ENCODE measurements at places on chromosomes 16 and 17.

- no peak for DNase-seq
These were observed 1.6 kb downstream of the IL21R start for GRCh38 chr16:27403601-27403992.

GRCh38 chr17:63931981-63932561 lies at the start of gene CD79B:
Gene CD79B (minus strand): TSS chr17:63932331. CDS start chr17:63932261, 70 bp downstream.
- DNase-seq, result no peak

GRCh38 chr16:89784406-89784805 lies 32.0 kb downstream of the FANCA start:
- DNase-seq, result no peak

GRCh38 chr17:62611728-62612127 lies 15.7 kb upstream of the MRC2 start:
- no peak for DNase-seq

- DNase-seq, result no peak
These were observed 476 bp upstream of the LPCAT2 start for GRCh38 chr16:55508271-55508921.

GRCh38 chr17:18016426-18016825 lies 22.5 kb downstream of the ATPAF2 start:
- no peak for DNase-seq

DNA sequence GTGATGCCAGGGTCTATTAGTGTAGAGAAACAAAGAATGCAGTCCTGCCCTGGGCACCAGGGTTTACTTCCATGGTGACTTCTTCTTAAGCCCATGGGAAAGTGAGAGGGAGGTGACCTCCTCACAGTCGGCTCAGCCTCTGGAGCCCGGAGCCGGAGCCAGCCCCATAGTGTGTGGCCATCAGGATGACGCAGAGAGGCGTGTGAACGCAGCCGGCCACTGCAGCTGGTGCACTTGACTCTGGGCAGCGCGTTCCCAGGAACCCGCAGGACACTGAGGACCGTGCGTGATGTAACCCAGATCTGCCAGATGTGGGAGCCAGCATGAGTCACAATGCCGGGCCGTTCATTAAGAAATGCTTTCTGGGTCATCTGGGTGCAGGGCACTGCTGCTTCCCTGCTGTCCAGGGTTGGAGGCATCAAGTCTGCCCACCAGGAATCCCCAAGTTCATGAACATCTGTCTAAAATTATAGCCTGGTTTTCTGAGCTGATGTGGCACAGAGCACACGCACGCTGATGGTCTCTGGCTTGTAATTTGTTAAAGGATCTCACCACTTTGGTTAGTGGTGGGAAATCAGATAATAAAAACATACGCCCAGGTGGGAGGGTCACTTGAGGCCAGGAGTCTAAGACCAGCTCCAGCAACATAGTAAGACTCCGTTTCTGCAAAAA lies 114.1 kb downstream of the PITPNC1 start:
- DNase-seq, result peak; percentile 84

- no peak for DNase-seq
These were observed 22.0 kb downstream of the CAMKK1 start for GRCh38 chr17:3870871-3871306.

DNA sequence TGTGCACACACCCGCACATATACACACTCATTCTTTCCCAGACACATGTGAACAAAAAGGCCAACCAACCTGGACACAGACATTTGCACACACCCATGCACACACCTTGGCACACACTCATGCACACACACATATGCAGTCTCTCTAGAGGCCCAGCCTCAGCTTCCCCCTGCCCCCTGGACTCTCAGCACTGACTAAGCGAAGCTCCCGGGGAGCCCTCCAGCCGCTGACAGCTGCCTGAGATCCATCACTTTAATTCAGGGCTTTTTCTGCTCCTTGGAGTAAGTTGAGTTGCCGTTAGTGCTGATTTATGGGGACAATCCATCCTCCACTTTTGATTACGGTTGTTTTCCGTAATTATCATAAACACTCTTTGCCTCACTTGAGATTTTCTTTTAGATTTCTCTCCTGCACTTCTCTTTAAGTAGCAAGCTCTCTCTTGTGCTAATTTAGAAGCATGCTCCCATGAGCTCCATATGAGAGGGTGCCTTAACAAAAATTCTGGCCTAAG lies 158.6 kb upstream of the CDC42EP4 start:
- DNase-seq, result no peak

GRCh38 chr17:66152756-66153155 lies 39.2 kb downstream of the CEP112 start:
- DNase-seq, result no peak

DNA sequence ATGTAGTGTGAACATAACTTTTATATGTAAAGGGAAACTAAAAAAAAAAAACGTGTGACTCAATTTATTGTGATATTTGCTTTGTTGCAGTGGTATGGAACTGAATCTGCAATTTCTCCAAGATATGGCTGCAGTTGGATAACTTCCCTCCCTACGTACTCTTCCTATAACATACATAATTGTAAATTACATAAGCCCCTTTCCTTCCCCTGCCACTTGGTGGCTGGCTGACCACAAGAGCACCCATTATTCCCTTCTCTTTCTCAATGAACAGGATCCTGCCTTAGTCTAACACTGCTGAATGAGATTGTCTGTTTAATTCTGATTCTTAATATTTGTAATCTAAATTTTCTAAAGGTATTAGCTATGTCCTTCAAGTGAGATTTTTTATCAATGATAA lies 27.8 kb downstream of the CCL4 start:
- DNase-seq, result no peak

- DNase-seq, result no peak
These were observed 3.3 kb downstream of the CDK3 start for GRCh38 chr17:76003915-76004314.

- DNase-seq, result peak; percentile 91
These were observed at the start of gene BCAR1 for GRCh38 chr16:75251280-75252048. Gene BCAR1 (minus strand): TSS chr16:75251624. CDS start chr16:75251482, 142 bp downstream.

DNA sequence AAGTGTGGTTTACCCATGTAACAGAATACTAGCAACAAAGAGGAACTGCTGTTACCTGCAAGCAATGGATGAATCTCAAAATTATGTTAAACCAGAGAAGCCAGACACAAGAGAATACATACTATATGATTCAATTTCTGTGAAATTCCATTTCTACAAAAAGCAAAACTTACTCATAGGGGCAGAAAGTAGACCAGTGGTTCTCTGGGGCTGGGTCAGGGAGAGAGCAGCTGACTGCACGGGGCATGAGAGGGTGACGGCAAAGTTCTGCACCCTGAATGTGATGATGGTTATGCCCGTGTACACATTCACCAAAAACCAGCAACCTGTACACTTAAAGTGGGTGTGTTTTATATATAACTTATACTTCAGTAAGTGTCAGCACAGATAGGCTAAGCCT lies 3.1 kb downstream of the ZNF843 start:
- DNase-seq, result no peak

GRCh38 chr17:29881256-29881655 lies 48.8 kb downstream of the SSH2 start:
- DNase-seq, result no peak

- no peak for DNase-seq
These were observed 4.8 kb upstream of the NGFR start for GRCh38 chr17:49490276-49490675.

- no peak for DNase-seq
These were observed 481 bp downstream of the HEXIM2 start for GRCh38 chr17:45162025-45162687.

GRCh38 chr16:27972500-27972899 lies 91.0 kb downstream of the GSG1L start:
- DNase-seq, result peak; percentile 25

DNA sequence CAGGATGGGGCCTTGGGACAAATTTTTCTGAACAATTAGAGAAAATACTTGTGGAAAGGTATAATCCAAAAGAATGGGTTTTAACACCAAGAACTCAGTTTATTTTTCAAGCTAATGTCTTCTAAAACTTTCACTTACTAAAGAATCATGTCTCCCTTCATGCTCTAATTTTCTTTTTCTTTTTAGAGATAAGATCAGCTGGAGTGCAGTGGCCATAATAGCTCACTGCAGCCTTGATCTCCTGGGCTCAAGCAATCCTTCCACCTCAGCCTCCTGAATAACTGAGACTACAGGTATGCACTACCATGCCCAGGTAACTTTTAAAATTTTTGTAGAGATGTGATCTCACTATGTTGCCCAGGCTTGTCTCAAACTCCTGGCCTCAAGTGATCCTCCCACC lies 5.5 kb downstream of the OR4D1 start:
- no peak for DNase-seq

All from sciatic nerve (tissue), 2 donors.